ENCODE measurements at places on chromosomes 7 and 10.

DNA sequence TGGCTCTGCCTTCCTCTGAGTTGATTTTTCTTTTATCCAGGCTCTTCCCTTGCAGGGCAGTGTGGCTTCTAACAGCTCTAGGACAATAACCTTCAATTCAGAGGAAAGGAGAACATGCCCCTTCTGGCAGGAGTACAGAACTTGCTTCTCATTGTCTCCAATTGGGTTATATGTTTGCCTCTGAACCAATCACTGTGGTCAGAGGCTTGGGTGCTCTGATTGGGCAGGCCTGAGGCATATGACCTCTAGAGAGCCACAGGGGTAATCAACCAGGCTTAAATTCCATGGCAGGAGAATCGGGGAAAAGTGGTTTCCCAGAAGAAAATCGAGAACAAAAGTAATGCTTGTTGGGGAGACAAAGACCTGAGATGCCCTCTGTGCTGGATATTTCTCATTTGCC lies 240.0 kb downstream of the REEP3 start:
- no peak for DNase-seq

DNA sequence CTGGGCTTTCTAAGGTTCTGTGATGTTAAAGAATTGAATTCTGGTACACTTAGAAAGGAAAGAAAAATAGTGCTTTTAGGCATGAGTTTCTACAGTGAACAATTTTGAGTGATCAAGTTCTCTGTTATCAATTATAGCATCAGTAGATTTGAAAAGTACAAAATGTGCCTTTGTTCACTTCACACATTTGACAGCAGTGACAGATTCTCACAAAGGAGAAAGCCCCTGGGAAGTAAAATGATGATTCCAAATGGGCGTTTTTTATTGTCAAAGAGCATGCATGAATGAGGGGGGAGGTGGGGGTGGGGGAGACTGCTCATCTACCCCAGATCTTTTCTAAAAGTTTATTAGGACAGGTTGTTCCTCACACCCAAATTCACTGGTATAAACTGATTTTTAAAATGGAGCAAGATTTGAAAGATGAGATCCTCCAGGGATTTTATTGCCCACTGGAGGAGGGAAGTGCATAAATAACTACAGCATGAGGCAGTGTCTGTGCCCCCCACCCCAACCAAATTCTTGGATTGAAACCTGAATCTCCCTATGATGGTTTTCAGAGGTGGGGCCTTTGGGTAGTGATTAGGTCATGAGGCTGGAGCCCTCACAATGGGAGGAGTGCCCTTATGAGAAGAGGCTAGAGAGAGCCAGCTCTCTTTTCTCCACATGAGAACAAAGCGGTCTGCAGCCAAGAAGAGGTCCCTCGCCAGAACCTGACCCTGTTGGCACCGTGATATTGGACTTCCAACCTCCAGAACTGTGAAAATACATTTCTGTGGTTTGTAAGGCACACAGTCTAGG lies 79.5 kb downstream of the AOAH start:
- no peak for DNase-seq

DNA sequence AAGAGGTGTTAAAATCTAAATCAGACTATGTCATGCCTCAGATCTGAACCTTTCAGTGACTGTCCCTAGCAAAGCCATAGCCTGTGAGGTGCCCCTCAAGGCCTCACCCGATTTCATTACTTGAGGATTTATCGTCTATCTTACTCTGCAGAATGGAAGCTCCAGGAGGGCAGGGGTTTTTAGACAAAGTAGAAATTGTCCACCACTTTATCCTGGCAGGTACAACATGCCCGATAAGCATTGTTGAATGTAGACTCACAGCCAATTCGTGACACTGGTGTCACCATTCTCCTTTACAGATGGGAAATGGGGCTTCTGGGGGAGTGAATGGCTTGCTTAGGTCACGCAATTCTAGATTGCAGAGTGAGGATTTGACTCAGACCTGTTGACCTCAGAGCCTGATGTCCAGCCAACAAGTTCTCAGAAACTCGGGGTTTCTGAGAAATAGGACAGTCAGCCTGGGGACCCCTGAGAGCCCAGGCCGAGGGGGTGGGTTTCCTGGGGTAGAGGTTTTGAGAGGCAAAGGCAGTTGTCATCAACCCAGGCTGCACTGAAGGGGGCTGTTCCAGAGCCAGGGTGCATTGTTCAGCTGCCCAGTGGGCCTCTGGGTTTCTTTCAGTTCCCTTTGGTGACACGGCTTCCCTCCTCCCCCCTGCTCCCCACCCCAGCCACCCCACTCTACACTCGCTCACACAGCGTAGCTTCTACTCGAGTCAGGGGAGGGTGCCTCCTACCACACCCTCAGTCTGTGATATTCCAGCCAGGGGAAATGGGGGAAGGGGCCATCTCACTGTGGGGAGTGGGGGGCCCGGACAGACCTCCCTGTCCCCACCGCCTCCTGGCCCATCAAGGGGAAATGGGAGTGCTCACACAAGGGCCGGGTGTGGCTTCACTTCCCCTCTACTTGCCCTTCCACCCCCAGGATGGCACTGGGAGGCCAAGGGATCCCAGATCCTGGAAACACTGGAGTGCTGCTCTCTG lies 3.1 kb upstream of the IRF5 start:
- DNase-seq = no peak

DNA sequence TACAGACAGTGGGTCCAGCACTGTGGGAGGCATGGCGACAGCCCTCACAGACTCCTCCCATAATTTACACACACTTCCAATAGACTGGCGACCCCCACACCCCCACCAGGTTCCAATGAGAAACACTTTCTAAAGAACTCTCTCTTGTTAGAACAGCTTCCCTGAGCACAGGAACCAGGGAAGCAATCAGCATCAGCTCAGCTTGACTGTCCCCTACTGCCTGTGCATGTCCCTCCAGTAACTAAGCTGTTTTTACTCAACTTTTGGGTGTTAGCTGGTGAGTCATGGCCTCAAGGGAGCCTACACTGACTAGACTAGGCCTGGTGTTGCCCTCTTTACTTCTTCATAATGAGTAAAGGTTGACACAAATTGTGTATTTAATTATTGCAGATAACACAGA lies 32.6 kb upstream of the HERPUD2 start:
- DNase-seq = peak; percentile 55

DNA sequence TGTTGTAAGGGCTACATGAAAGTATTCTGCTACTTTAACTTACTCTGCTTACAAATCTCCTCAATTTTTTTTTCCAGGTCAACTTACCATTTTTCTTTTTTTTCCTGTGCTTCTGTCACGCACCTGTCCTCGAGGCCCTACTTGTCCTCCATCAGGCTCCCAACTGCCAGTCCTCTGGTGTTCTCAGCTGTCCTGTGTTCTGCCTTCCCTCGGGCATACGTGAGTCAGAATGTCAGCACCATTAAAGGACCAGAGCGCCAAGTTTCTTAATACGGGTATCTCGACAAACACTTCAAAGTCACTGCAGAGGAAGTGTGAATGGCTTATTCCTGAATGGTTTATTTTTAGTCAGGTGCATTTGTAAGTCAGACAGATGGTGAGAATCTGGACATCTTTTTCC lies at the start of gene TEX47:
Gene TEX47, minus strand, starts transcription at position 185 of the 400 bp plus-strand sequence. CDS start 795 bp downstream, outside the sequence.
- DNase-seq = no peak

DNA sequence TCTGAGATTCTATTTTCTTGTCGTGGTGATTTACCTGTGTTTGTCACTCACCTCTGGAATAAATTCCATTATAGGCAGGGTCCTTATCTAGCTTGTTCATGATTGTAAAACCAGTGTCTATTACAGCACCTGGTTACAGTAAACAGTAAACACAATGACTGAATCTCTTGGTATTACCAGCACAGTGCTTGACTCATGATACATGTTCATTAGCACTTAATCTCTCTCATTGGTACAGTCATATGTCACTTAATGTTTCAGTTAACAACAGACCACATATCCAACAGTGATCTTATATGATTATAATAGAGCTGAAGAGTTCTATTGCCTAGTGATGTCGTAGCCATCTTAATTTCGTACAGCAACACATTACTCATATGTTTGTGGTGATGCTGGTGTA lies 1.6 kb upstream of the TASOR2 start:
- DNase-seq = no peak

Data from stimulated activated CD8-positive, alpha-beta memory T cell treated with anti-CD3 and anti-CD28 coated beads, Interleukin-4, amount 100 ng/mL, for 48 hours (primary cell).